ENCODE measurements at places on chromosomes 6 and 20.

- no peak for DNase-seq
Observed at GRCh38 chr6:42745083-42745639, 742 bp downstream of the TBCC start.

- no peak for DNase-seq
Observed at GRCh38 chr6:135227349-135227748, 46.2 kb downstream of the MYB start.

DNA sequence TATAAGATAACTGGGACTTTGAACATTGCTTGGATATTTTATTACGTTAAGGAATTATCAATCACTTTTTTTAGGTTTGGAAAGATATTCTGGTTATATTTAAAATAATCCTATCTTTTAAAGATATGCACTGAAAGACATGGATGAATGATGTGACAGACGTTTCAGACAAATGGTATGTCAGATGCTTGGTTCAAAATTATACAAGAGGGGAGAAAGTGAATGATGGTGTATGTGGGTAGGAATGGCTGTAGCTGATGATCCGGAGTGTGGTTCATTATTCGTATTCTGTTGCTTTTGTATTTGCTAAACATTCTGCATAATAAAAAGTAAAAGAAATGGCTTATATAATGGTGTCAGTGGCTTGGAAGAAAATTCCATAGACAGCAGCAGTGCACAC, 51.0 kb upstream of the SNRPB2 start:
- no peak for DNase-seq

- no peak for DNase-seq
Observed at GRCh38 chr20:63280929-63281545, 8.4 kb downstream of the ARFGAP1 start.

DNA sequence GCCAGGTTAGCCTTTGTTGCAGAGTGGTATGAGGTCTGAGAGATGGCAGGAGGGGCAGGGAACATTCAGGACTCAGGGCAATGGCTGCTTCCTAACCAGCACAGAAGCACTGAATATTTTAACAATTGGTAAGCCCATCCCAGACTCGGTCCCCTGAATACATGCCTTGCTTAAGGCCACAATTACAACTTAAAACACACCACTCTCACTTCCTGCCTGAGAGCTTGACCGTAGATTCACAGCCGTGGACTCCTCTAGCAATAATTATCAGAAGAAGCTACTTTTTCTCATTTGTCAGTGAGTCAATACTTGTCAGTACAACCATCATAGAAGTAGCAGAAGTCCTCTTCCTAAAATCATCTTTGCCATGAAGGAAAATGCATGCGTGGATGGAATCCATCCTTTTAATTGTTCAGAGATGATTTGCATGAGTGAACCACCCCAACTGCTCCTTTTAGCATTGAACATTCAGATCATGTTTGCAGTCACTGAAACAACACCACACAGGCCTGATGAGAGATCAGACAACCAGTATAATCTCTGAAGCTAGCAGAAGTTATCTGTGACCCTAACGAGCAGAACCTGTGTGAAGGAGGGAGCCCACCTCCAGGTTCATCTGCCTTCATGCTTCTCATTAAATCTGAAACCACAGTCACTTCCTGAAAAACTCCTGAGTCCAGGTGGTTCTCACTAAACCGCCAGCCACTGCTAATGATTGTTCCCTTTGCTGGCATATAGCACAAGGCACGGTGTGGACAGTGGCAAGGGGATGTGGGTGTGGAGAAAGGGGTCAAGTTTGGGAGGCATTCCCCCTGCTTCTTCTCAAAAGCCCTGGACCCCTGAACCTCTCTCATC, 333.9 kb upstream of the CNR1 start:
- DNase-seq = no peak

Measured in stimulated activated CD4-positive, alpha-beta T cell treated with anti-CD3 and anti-CD28 coated beads, Interleukin-4, amount 100 ng/mL, for 4 hours (primary cell).